ENCODE measurements at places on chromosomes 5 and 9. TPM values are rescaled to one million over a fixed set of nuclear protein-coding genes. Genes with fewer than 3 reads are reported as not detected.

GRCh38 chr9:126915846-126916543, 1.4 kb downstream of the RALGPS1 start:
- DNase-seq, result no peak

Gene FAM78A
- 0.24 TPM for total RNA-seq

DNA sequence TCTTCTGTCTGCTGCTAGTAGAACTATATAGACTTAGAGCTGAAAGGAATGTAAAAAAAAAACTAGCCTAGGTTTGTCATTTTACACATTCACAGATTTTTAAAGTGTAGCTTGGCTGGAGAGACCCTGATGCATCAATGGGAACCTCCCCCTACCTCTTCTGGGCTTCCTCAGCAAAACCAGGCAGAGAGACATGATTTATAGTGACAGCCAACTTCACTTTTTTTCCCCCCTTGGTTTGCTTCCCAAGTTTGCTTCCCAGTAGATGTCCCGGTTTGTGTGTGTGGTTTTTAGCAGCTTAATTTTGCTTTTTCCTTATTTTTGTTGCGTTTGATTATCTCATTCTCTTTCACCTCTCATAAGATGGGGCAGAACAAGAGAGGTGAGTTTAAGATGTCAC, 1.8 kb downstream of the OTULIN start:
- DNase-seq, result no peak

Gene EIF4E1B
- total RNA-seq, result not detected

- no peak for DNase-seq
These were observed 69.2 kb upstream of the PLPP6 start for GRCh38 chr9:4592886-4593285.

Gene IFNA2
- total RNA-seq, result not detected

GRCh38 chr9:123310551-123311249, 42.3 kb upstream of the STRBP start:
- no peak for DNase-seq

Gene PCDHGA3
- total RNA-seq, result 0.12 TPM

Gene PTGER4
- 2.2 TPM for total RNA-seq

Gene SPOCK1
- 37.9 TPM for total RNA-seq

GRCh38 chr9:111896942-111897600, 457 bp downstream of the UGCG start:
- DNase-seq, result no peak

GRCh38 chr9:6079386-6079785, 64.0 kb upstream of the RANBP6 start:
- peak; percentile 66 for DNase-seq

Gene FBLL1
- total RNA-seq, result 1.7 TPM

- DNase-seq, result no peak
These were observed 116.7 kb upstream of the HAPLN1 start for GRCh38 chr5:83837265-83837907.

GRCh38 chr5:112385969-112386368, 33.1 kb downstream of the EPB41L4A start:
- DNase-seq, result no peak

Gene FRMD3
- 0.36 TPM for total RNA-seq

DNA sequence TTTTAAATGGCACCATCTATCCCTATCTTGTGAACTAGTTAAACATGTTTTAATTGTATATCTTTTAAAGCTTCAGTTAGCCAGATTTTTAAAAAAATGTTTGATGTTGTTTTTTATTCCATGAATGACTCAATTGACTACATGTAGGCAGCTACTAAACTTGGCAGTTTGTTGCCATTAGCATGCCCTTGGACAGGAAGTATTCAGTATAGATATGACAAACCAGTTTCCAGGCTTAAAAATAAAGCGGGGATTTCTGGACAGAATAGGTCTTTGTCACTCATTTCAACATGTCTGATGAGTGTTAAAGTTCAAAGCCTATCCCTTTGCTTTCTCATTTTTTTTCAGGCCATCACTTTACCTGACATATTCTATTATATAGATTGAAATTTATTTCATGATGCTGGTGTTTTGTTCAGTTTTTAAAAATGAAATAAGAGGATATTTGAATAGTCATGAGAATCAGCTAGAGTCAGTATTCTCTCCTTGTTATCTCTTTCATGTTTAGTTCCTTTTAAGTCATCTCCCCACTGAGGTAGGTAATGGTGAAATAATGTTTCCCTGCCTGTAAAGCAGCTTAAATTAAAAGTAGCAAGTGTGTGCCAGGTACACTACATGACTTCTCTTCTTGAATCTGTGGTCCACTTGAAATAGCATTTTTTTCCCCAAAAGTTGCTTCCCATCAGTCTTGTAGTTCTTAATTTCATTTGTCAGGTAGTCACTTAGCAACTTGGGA, 11.9 kb downstream of the TNFAIP8 start:
- peak; percentile 57 for DNase-seq

Gene DMAC1
- 12.1 TPM for total RNA-seq

DNA sequence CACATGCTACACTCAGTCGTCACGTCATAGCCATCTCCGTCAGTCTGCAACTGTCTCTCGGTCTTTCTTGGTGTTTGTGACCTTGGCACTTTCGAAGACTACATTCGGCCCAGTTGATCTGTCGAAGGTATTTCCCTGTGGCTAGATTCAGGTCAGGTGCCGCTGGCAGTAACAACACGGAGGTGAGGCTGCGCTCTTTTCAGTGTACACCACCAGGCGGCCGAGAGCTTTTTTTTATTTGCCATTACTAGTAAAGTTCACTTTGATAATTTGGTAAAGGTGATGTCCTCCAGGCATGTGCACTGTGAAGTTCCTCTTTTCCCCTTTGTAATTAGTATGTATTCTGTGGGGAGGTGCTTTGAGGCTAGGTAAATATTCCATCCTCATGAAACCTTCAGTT, 49.7 kb downstream of the RNF130 start:
- no peak for DNase-seq

GRCh38 chr5:159955056-159955624, 38.9 kb downstream of the ADRA1B start:
- DNase-seq, result no peak

Measured in RPMI7951 (cell line).